DMS 273 treated with DMSO at 0.1 percent for 48 hours (cell line): ENCODE measurements at places on chromosomes 6 and 20.

GRCh38 chr20:49620364-49621240, 52.7 kb upstream of the PTGIS start:
- no peak for DNase-seq

DNA sequence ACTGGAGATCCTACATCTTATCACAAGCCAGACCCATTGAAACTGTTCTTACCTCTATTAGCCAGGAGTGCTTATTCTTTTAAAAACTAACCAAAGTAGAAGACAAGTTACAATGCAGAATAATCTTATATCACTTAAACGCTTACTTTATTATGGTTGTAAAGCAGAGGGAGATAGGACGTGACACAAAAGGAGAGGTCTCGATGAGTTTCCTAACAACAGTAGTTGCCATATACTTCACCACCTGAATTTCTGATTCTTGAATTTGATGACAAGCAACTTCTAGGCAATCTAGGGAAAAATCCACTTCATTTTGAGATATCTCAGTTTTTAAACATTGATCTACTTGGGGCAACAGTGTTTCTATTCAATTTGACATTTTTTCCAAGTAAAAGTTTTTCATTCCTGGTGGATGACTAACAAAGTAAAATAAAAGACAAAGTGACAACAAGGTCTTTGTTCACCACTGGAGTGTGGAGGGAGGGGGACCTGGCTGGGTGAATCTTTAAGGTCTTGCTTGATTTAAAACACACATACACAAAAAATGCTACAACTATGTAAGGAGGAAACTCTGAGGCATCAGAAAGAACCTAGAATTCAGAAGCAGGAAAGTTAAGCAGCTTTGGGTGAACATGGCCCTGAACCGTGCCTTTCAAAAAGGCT, 110.9 kb downstream of the SMLR1 start:
- no peak for DNase-seq

GRCh38 chr6:30007132-30007764, 53.8 kb upstream of the POLR1H start:
- no peak for DNase-seq

- no peak for DNase-seq
Measured at GRCh38 chr6:168155193-168155592, 76.2 kb upstream of the FRMD1 start.

DNA sequence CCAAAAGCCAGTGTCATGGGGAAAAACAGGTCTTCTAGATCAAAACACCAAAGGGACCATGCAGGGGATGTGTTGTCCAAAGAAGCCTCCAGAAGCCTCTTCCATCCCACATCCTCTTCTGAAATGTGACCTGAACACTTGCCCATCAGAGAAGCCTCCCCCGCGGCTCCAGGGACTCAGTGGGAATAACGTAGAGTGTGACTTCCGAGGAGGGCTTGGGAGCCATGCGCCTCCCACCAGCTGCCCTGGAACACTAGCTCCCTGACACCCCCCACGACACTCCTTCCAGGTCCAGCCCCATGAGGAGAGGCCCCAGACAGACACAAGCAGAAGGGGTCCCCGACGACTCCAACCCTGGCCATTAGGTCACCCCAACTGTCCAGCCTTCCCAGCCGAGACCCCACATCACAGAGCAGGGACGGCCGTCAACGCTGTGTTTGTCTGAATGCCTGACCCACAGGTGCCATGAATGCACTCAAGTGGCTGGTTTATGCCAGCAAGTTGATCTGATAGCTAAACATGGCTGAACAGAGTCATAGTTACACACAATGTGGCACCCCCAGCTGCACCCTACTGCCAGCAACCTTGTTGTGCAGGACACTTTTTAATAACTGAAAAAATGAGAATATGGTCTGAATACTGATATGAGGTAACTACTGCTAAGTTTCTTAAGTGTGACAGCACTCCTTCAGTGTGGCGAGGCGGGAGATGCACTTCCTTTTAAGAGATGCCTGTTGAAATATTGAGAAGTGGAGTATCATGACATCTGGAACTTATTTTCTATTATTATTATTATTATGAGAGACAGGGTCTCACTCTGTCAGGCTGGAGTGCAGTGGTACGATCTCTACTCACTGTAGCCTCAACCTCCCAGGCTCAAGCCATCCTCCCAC, 58.0 kb downstream of the GINS1 start:
- no peak for DNase-seq

DNA sequence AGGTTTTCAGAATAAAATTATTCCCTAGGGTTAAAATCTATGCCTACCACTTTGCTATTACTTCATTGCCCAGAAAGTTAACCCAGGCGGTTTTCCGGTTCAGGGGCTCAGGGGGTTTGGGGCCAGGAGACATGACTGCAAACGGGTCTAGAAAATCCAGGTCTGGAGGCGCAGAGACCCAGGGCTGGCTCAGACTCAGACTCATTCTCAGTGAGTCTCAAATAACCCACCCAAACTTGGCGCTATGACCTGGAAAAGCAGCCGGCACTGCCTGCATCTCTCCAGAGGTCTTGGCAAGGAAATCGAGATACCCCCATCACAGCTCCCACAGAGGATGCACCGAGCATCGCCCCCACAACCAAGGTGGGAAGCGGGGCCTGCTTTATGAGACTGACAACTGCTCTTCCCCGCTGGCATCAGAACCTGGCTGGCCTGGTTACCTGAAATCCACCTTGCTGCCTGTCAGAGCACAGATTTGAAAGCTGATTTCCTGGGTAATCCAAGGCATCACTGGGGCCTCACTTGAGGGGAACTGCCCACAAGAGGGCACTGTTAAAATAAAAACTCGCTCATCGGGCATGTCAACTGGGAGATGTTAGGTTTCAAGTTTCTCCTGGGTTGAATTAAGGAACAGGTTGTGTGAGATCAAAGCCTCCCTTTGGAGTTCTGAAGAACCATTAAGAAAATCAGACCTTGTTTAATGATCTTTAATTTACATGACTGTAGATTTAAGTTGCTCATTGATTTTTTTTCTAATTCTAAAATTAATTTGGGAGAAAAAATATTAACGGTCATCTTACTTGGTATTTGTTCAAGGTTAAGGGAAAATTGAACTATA, 55.1 kb downstream of the KIF16B start:
- peak; percentile 50 for DNase-seq

DNA sequence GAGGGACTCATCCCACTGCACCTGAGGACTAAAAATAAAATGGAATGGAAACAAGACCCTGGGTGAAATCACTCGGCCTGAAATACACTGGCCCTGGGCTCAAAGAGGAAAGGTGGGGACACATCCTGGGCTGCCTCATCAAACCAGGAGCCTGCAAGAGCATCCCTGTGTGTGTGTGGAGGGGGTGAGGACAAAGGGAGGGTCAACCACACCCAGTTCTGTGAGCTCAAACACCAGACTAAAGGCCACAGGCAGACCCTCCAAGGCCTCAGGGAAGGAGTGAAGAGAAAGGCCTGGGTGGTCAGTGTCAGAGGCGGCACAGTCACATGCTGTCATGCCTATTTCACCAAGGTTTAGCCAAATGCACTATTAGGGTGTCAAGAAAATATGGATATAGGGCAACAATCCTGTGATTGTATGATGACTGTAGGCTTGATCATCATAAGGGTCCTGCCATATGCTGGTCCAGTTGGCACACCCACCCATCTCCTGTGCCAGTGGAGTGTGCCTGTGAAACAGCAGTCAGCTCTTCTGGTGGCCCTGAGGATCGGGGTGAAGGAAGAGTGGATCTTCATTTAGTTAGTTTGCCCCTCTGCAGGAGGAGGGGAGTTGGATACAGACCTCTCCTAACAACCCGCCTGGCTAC, 28.9 kb downstream of the SRSF3 start:
- no peak for DNase-seq

DNA sequence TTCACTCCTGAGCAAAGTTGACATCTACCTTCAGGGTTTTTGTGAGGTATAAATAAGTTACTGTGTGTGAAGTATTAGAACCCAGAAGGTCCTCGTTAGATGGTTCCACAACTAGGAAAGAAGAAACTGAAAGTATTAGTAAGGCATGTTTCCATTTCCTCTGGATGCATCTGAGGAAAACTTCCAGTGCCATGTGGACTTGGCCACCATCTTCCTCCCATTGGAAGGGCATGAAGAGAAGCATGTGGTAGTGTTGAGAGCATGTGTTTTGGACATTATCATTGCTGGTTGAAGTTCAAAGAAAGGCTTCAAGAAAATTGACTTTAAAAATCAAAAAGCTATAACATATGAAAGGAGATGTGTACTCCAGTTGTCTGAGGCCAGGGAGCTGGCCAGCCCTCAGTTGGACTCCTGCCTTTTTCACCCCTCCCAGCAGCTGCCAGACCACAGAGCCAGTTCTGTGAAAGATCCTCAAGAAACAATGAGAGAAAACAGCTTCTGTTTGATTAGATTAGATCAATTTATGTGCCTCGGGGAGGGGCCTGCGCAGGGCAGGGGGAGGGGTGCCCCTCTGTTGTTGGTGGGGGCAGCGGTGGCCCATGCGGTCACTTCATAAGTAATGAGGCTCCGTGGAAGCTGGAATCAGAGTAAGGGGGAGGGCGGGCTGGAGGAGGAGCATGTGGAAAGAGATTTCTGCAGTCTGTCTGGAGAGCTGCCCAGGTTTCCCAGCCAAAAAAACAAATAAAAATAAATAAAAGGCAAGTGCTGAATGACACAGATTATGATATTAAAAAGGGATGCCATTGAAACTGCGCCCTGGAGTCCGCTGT, 154.0 kb downstream of the JARID2 start:
- peak; percentile 60 for DNase-seq

DNA sequence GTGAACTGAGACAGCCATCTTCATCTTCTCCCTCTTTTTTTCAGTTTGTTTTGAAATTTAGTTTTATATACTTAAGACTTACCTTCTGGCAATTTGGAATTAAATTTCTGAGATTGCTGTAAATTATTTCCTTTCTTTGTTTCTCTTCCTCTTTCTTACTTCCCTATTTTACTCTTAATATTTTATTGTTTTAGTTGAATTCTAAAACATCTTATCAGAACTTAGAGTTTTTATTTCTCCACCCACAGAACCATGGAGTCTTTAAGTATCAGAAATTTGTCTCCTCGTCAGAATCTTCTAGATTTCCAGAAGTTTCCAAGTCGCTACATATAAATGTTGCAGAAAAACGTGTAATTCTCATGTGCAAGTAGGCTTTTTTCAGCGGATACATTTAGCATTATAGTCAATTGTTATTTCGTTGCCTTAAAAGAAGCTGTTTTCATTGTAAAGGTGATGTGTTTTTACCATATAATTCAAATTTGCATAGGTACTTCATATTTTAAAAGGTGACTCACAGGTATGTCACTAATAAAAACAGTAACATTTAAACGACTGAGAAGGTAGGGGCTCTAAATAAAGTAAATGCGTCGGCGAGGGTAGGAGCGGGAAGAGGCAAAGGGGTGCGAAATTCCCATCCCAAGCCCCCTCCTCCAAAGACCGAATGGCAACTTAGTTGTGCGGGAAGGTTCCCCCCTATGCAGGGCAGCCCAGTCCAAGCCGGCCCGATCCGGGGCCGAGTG, 866 bp upstream of the MYO6 start:
- no peak for DNase-seq

- no peak for DNase-seq
Measured at GRCh38 chr6:36815962-36816735, 23.1 kb downstream of the CPNE5 start.

DNA sequence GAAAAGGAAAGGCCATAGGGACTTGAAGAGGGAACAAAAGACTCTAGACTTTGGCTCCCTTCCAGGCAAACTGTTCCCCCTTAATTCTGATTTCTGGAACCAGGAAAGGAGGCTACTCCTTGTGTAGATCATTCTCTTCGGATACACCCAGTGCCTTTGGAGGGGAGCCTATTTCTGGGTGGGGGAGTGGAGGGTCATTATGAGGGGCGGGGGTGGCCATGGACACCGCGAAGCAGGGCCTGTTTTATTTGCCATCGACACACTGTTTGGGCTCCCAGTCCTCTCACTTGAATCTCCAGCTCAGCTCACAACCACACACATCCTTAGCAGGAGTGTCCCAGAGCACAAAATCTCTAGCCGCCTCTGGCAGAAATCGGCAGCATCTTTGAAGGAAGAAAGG, 132.3 kb downstream of the PXDC1 start:
- DNase-seq = no peak

- DNase-seq = no peak
Measured at GRCh38 chr20:343107-343506, 3.8 kb upstream of the NRSN2 start.

DNA sequence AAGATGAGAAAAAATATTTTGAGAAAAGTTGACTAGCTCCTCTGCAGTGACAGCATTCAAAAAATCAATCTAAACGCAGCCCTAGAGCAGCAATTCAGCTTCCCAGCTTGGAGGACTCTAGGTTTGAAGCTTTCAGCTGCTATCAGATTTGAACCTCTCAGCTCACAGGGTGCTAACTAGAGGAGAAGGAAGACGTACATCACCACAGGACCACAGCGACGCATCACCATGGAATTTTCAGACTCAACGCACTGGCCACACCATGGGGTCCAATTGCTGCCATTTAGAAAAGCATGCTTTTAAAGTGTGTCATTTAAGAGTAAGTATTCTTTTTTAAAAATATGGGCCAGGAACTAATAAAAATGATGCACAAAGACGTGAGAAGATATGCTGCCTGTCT, 45.0 kb upstream of the FUCA2 start:
- no peak for DNase-seq

GRCh38 chr6:47135772-47136171, 93.6 kb upstream of the ADGRF1 start:
- no peak for DNase-seq

DNA sequence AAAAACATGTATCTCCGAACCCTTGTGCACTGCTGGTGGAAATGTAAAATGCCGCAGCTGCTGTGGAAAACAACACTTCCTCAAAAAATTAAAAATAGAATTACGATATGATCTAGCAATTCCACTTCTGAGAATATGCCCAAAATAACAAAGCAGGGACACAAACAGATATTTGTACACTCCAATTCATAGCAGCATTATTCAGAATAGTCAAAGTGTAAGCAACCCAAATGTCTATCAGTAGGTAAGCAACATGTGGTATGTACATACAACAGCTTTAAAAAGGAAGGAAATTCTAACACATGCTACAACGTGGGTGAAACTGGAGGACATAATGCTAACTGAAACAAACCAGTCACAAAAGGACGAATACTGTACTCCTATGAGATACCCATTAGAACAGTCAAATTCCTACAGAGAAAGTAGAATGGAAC, 5.7 kb upstream of the RAB5IF start:
- no peak for DNase-seq

GRCh38 chr20:49794336-49795134, 18.1 kb upstream of the SLC9A8 start:
- DNase-seq = no peak

- peak; percentile 69 for DNase-seq
Measured at GRCh38 chr20:59356662-59357165, 56.3 kb downstream of the EDN3 start.
